B cell (primary cell): ENCODE measurements at places on chromosomes 1 and 21. TPM values are rescaled to one million over a fixed set of nuclear protein-coding genes. Genes with fewer than 3 reads are reported as not detected.
A peak's percentile ranks its signal among the peaks of the same experiment; 100 is the strongest.

GRCh38 chr1:205028924-205029323 is 14.1 kb upstream of the CNTN2 start:
- no peak overlapping the region for H3K27ac ChIP-seq
- H3K4me1 ChIP-seq, result no peaks in the 10 kb centered on the region
- DNase-seq, result no peak
- no peaks in the 10 kb centered on the region for H3K36me3 ChIP-seq
- H3K27me3 ChIP-seq, result no peaks in the 10 kb centered on the region

DNA sequence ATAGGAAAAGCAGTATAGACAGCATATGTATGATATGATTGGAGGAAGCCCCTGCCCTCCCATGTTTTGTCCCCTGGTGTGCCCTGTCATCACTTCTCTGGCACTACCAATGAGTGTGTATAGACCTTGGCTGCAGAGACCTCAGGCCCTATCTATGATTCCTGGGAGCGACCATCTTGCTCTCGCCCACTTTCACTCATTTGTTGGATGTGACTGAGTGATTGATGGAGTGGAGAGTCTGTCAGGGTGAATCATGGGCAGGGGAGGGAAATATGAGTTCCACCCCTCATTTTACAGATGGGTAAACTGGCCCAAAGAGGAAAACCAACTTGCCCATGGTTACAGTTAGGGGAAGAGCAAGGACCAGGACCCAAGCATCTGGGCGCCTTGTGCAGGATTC is 14.9 kb downstream of the SLC30A1 start:
- H3K4me3 ChIP-seq, result no peak overlapping the region
- H3K27ac ChIP-seq, result no peak overlapping the region
- no peaks in the 10 kb centered on the region for H3K36me3 ChIP-seq
- H3K27me3 ChIP-seq, result no peaks in the 10 kb centered on the region
- no peak for DNase-seq

DNA sequence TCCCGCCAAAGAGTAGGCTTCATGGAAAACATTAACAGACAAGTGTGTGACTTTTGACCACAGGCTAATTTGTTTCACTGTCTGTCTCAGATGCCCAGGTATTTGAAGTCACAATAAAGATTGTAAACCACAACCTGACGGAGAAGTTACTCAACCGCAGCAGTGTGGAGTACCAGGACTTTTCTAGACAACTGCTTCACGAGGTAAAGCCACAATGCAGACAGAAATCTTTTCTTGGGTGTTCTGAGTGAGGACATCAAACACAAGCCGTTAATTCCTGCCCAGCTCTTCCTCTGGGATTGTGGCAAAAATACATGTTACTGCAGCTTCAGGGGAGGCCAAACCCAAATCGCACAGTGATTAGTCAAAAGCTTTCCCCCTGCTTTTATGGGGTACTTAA is 31.0 kb downstream of the UMODL1 start:
- H3K27ac ChIP-seq, result no peak overlapping the region
- H3K4me3 ChIP-seq, result no peak overlapping the region
- no peaks in the 10 kb centered on the region for H3K27me3 ChIP-seq
- H3K36me3 ChIP-seq, result no peaks in the 10 kb centered on the region

- no peak for DNase-seq
- H3K4me3 ChIP-seq, result no peak overlapping the region
- no peaks in the 10 kb centered on the region for H3K36me3 ChIP-seq
- no peaks in the 10 kb centered on the region for H3K27me3 ChIP-seq
Observed at GRCh38 chr1:190170321-190170720, 307.3 kb downstream of the BRINP3 start.

DNA sequence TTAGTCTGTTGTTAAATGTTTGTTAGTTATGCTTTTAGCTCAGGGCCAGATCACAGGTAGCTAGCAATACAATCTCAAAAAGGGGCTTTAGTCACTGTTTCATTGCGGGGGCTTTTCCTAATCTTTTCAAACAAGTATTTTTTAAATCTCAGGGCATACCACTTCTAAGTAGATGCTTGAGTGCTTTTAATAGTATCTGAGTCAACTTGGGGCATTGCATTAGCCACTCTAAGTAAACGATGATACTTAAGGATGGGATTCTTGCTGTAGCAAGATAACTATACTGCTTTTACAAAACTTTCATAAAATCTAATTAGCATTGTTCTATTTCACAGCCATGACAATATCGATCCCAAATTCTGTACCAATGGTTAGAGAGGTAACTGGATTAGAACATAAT is 11.6 kb downstream of the CDC42BPA start:
- no peaks in the 10 kb centered on the region for H3K27me3 ChIP-seq
- H3K36me3 ChIP-seq, result no peaks in the 10 kb centered on the region
- H3K27ac ChIP-seq, result no peak overlapping the region
- H3K4me3 ChIP-seq, result no peak overlapping the region
- H3K4me1 ChIP-seq, result no peaks in the 10 kb centered on the region

DNA sequence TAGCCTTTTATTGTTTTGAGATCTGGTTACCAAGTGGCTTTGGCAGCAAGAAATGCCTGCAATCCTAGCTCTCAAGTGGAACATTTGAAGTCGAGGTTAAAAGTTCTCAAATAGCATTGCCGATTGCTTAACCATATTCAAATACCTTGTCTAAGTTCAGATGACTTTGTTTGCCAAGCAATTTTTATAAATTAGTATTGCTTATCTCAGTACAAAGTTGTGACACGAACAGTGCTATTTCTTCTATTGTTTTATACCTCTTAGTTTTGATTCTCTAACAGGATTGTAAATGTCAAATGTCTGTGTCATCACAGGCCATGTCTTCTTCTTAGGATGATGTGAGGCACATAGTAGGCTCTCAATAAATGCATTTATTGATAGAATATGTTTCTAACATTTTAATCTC is 633.3 kb downstream of the PTPRC start:
- H3K36me3 ChIP-seq, result no peaks in the 10 kb centered on the region
- H3K27ac ChIP-seq, result no peak overlapping the region
- H3K4me1 ChIP-seq, result no peaks in the 10 kb centered on the region
- no peak for DNase-seq
- H3K4me3 ChIP-seq, result no peak overlapping the region

DNA sequence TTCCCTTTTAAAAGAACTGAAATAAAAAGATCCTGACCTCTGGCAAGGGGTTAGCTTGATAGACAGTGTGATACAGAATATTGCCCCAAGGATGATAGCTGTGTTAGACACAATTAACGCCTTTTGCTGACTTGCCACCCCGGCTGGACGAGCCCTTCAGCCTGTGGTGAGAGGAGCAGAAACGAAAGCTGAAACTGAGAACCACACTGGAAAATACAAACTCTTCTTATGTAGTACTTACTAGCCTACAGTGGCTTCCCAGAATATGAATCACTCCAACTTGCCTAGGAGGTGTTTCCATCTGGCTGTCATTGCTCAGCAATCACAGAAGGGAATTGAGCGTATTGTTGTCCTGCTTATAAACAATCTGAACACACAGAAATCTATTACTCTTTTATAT is 22.9 kb downstream of the SAMSN1 start:
- H3K36me3 ChIP-seq, result no peaks in the 10 kb centered on the region
- H3K4me1 ChIP-seq, result peaks cover 28% of the 10 kb centered on the region
- peak overlapping the region; percentile 25 for H3K4me3 ChIP-seq
- peak; percentile 58 for DNase-seq
- H3K27ac ChIP-seq, result peak overlapping the region; percentile 12

GRCh38 chr1:199914546-199914945 is 113.0 kb upstream of the NR5A2 start:
- H3K27ac ChIP-seq, result no peak overlapping the region
- H3K4me1 ChIP-seq, result no peaks in the 10 kb centered on the region
- H3K4me3 ChIP-seq, result no peak overlapping the region
- no peak for DNase-seq
- no peaks in the 10 kb centered on the region for H3K36me3 ChIP-seq

- no peak for DNase-seq
- H3K27ac ChIP-seq, result no peak overlapping the region
- no peaks in the 10 kb centered on the region for H3K27me3 ChIP-seq
- H3K4me1 ChIP-seq, result no peaks in the 10 kb centered on the region
Observed at GRCh38 chr1:193199940-193200339, 13.5 kb upstream of the B3GALT2 start.

DNA sequence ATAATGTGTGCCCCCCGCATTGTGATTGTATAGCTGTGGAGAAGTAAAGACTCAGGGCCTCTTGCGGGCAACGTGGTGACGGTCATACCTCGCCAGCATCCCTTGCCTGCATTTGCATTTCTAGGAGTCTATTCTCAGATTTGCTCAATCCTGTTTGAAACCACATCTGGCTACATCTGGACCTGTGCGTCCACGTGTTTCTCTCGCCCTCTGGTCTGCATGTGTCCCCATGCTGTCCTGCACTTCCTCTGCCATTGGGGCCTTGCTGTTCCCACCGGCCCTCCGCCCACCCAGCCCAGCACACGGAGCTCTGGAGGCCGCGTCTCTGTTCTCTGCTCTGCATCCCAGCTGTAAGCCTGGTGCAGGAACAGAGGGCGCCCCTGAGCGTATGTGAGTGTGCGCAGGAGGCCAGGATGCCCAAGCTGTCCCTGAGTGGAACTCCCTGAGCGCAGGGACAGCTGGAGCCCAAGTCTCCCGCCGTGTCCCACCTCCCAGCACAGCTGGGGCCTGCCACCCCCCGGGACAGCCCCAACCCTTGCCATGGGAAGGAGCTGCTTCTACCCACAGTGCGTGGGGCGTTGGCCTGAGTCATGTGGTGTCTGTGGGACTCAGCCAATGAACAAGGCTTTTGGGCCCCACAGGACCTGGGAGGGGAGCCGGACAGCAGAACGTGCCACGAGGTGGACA is 1.6 kb downstream of the KRTAP10-2 start:
- no peak for DNase-seq
- H3K4me3 ChIP-seq, result no peak overlapping the region
- no peaks in the 10 kb centered on the region for H3K36me3 ChIP-seq
- no peak overlapping the region for H3K27ac ChIP-seq
- H3K27me3 ChIP-seq, result peaks cover 14% of the 10 kb centered on the region
- peaks cover 5% of the 10 kb centered on the region for H3K4me1 ChIP-seq

- no peak for DNase-seq
- no peak overlapping the region for H3K27ac ChIP-seq
- peaks cover 28% of the 10 kb centered on the region for H3K4me1 ChIP-seq
- H3K36me3 ChIP-seq, result no peaks in the 10 kb centered on the region
- H3K4me3 ChIP-seq, result no peak overlapping the region
Observed at GRCh38 chr1:200895443-200895789, 716 bp downstream of the INAVA start.

GRCh38 chr1:33973799-33974545 is 110.1 kb downstream of the HMGB4 start:
- no peaks in the 10 kb centered on the region for H3K36me3 ChIP-seq
- no peak overlapping the region for H3K4me3 ChIP-seq
- no peaks in the 10 kb centered on the region for H3K27me3 ChIP-seq
- no peaks in the 10 kb centered on the region for H3K4me1 ChIP-seq

GRCh38 chr1:94697839-94698238 is 122.3 kb upstream of the SLC44A3 start:
- peaks cover 6% of the 10 kb centered on the region for H3K27me3 ChIP-seq
- H3K27ac ChIP-seq, result no peak overlapping the region
- no peaks in the 10 kb centered on the region for H3K4me1 ChIP-seq
- H3K4me3 ChIP-seq, result no peak overlapping the region
- DNase-seq, result no peak

DNA sequence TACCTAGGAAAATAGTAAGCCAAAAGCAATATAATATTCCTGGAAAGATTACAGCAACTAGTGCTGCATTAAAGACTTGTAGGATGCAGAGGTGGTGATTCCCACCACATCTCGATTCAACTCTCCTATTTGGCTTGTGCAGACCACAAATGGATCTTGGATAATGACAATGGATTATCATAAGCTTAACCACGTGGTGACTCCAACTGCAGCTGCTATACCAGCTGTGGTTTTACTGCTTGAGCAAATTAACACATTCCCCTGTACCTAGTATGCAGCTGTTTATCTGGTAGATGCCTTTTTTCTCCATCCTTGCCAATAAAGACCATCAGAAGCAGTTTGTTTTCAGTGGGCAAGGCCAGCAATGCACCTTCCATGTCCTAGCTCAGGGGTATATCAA is 542.7 kb upstream of the ADGRL4 start:
- H3K4me3 ChIP-seq, result no peak overlapping the region
- H3K36me3 ChIP-seq, result no peaks in the 10 kb centered on the region
- no peak overlapping the region for H3K27ac ChIP-seq
- no peak for DNase-seq

DNA sequence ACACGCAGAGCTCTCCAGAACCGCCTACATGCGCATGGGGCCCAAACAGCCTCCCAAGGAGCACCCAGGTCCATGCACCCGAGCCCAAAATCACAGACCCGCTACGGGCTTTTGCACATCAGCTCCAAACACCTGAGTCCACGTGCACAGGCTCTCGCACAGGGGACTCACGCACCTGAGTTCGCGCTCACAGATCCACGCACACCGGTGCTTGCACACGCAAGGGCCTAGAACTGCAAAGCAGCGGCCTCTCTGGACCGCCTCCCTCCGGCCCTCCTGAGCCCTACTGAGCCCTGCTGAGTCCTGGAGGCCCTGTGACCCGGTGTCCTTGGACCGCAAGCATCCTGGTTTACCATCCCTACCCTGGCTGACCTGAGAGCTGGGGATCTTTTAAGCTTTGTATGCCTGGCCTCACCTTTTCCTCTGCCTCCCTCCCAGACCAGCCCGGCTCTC is 8.3 kb downstream of the OLIG2 start:
- no peak for DNase-seq
- no peaks in the 10 kb centered on the region for H3K27me3 ChIP-seq
- H3K4me1 ChIP-seq, result peaks cover 7% of the 10 kb centered on the region
- H3K27ac ChIP-seq, result no peak overlapping the region

- no peak overlapping the region for H3K4me3 ChIP-seq
- H3K4me1 ChIP-seq, result peaks cover 25% of the 10 kb centered on the region
- H3K36me3 ChIP-seq, result no peaks in the 10 kb centered on the region
- peaks cover 4% of the 10 kb centered on the region for H3K27me3 ChIP-seq
- no peak for DNase-seq
Observed at GRCh38 chr1:24206083-24206464, 19.0 kb upstream of the IFNLR1 start.

GRCh38 chr1:156083800-156084790 is 1.8 kb upstream of the MEX3A start:
- no peaks in the 10 kb centered on the region for H3K27me3 ChIP-seq
- H3K4me3 ChIP-seq, result no peak overlapping the region
- no peak overlapping the region for H3K27ac ChIP-seq

GRCh38 chr1:228073857-228074545 is 8.5 kb upstream of the ARF1 start:
- H3K27ac ChIP-seq, result no peak overlapping the region
- no peak overlapping the region for H3K4me3 ChIP-seq
- no peak for DNase-seq
- no peaks in the 10 kb centered on the region for H3K27me3 ChIP-seq
- H3K4me1 ChIP-seq, result no peaks in the 10 kb centered on the region

The SLAMF6 gene
- 64.8 and 64.9 TPM in 2 replicates for total RNA-seq

The FCRL2 gene
- total RNA-seq, result 78.3 and 81.0 TPM in 2 replicates

The F13B gene
- not detected in 2 replicates for total RNA-seq

The LRRIQ3 gene
- 1.4 and 2.2 TPM in 2 replicates for total RNA-seq

The ANGPTL1 gene
- total RNA-seq, result not detected in 2 replicates

The OLIG2 gene
- total RNA-seq, result not detected in 2 replicates

The MCOLN2 gene
- 25.8 and 35.3 TPM in 2 replicates for total RNA-seq

The CACNA1E gene
- total RNA-seq, result 0.36 and 0.37 TPM in 2 replicates
